ENCODE measurements at places on chromosomes 11 and 22. TPM values are rescaled to one million over a fixed set of nuclear protein-coding genes. Genes with fewer than 3 reads are reported as not detected.

Gene BAIAP2L2
- not detected for total RNA-seq

Gene NAALADL1
- 8.4 TPM for total RNA-seq

Gene NLRP6
- not detected for total RNA-seq

Gene AMBRA1
- total RNA-seq = 19.5 TPM

Gene SCO2
- not detected for total RNA-seq

Gene HOATZ
- not detected for total RNA-seq
